ENCODE measurements at places on chromosomes 7 and 10.

- no peak for DNase-seq
These were observed 87.0 kb upstream of the IGFBP3 start for GRCh38 chr7:46007990-46008643.

DNA sequence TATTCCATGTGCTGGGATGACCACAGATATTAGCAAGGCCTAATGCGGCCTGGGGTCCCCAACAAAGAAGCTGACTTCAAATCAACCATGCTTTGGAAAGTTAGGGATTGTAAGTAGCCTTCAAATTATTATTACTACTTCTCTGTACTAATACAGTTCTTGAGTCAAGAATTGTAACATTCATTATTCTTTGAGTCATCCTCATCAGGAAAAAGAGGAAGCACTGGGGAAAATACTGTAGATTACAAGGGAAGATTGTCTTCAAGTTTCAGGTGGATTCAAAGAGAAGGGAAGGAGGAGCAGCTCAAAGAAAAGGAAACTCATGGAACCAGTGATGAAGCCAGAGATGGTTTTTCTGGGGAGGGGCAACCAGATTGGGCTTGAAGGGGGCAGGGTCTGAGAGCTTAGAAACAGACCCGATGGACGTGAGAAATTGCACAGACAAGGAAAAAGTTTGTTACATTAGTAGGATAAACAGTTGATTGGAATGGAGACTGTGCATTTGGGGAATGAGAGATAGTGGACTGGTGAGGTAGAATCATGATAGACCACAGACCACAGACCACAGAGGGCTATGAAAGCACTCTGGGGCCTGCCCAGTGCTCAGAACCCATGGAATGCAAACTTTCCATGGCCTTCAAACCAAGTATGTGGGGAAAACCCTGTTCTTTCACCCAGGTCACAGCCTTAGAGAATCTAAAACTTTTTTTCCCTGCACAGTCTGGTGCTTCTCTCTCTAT lies 209.9 kb downstream of the ZNF365 start:
- no peak for DNase-seq

- no peak for DNase-seq
These were observed 2.9 kb upstream of the ADCYAP1R1 start for GRCh38 chr7:31049005-31049765.

DNA sequence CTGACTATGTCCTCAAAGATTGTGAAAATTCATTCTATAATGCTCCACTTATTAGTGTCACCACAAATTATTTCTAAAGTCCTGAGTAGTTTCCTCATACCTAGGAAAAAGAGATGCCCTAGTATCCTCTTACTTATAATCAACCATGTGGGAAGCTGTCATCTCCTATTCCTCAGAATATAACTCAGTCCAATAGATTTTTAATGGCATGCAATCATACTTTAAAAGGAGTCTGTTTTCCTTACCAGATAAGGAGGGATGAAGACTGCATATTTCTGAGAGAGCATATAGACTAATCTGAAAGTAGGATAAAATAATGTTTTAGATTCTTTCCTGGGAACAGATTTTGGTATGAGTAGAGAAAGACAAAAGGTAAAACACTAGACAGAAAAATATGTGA lies 727.7 kb upstream of the GRM3 start:
- no peak for DNase-seq

- DNase-seq, result no peak
These were observed 7.7 kb downstream of the CTBP2 start for GRCh38 chr10:125152450-125153368.

DNA sequence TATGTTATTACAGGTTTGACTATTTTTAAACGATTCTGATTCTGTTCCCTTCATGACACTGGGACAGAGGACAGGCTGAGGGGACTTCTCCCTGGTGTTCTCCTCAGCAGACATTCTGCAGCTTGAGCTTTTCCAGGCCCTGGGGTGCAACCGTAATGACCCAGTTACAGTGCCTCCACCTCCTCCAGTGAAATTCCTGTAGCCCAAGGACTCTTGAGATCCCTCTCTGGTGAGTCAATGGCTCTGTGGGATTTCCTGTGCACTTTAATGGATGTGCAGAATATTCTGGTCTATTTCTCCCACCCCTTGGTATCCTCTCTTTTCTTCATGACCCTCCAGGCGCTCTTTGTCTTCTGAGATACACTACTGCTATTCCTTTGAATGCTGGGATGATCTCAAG lies 319.3 kb downstream of the INHBA start:
- no peak for DNase-seq

DNA sequence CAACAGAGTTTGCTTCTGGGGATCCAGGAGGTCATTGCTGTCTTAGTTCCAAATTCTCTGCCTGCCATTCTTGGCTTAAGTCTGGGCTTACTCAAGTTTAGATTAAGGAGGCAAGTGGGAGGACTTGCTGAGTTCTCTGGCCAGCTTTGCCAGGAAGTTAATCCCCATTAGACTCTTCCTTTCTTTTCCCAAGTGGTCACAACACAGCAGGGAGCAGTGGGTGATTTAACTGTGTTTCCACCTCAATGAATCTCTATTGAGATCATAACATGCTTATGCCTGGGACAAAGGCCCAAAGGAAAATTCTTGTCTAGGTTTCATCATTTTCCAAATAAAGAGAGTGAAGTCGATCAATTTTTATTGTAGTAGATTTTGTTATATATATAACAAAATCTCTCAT lies 1159.6 kb downstream of the SORCS3 start:
- no peak for DNase-seq

GRCh38 chr7:81944058-81944457 lies 174.2 kb upstream of the HGF start:
- no peak for DNase-seq

GRCh38 chr10:92530421-92530820 lies 43.5 kb downstream of the IDE start:
- no peak for DNase-seq

GRCh38 chr7:143413123-143413522 lies 4.5 kb upstream of the EPHA1 start:
- DNase-seq, result no peak

DNA sequence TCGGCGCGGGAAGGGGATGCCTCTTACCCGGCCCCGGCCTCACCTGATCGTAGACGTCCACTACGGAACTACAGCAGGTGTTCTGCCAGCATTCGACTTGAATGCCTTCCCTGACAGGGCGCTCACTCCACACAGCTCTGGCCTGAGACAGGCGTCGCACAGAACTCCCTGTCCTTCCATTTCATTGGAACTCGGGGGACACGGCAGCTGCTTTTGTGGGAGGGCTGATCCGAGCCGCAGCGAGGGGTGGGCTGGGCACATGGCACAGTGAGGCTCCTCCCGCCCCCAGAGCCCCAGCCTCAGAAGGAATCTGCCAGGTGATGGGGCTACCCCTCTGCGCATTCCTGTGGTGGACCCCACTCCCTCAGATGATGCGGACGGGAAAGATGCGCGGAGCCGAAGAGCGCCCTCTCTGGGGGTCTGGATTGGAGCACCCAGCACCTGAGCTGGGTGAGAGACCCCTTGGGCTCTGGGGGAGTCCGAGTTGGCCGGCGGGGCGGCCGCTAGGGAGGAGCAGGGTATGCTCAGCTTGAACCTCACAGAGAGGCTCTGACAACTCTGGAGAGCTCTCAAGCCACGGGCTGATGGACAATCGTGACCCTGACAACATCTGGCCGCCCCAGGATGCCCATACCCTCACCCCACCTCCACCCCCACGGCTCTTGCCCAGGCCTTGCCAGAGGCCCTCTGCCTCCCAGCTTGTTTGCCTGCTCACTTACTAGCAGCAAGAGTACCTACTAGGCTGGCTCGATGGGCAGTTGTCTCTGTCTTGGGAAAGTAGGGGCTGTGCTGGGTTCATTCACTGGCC lies 36.6 kb downstream of the RASGEF1A start:
- DNase-seq, result peak; percentile 27

DNA sequence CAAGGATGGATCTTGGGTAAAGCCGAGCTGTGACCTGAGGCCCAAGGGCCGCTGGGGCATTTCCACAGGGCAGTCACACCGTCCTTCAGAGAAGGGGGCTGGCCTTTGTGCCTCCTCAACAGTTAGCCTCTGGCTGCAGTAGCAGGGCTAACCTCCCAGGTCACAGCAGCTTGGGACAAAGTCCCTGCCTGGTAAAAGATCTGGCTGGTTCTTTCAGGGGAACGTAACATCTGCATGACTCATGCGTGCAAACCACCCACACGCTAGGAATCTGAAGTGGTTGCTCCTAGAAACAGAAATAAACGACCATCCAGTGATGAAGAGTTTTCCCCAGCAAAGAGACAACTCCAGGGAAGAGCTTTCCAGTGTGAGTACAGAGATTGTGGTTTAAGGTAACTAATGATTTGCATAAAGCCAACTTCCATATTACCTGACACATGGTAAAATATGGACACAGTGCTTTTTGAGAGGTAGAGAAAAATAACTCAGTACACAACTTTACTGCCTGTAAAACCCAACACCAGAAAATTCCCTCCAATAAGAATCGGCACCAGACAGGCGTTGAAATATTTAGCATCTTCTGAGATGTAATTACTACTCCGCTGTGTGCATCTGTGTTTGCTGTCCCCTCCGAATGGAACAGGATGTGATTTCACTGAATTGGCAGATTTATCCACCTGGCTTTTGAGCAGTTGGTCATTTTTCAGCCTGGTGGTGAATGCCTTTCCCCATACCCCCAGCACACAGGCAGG lies 84.9 kb upstream of the ADRB1 start:
- no peak for DNase-seq
